ENCODE measurements at places on chromosomes 4 and X. TPM values are rescaled to one million over a fixed set of nuclear protein-coding genes. Genes with fewer than 3 reads are reported as not detected.

MAD2L1 gene
- 5.7 TPM for total RNA-seq

LEF1 gene
- total RNA-seq = 7.1 TPM

LAP3 gene
- total RNA-seq = 34.4 TPM

EVC2 gene
- 1.2 TPM for total RNA-seq

GPRASP2 gene
- 77.2 TPM for total RNA-seq

VCX3B gene
- total RNA-seq = not detected

F8A2 gene
- not detected for total RNA-seq

FRMD7 gene
- 0.49 TPM for total RNA-seq

NUP62CL gene
- 0.74 TPM for total RNA-seq

DGKK gene
- total RNA-seq = 0.49 TPM

DRP2 gene
- 4.7 TPM for total RNA-seq

INPP4B gene
- 4.7 TPM for total RNA-seq

MAGEC2 gene
- not detected for total RNA-seq

ZCCHC12 gene
- total RNA-seq = 46.2 TPM

ZNF827 gene
- 22.6 TPM for total RNA-seq

UNC5C gene
- total RNA-seq = 14.0 TPM

PAGE5 gene
- total RNA-seq = not detected

HSPA4L gene
- total RNA-seq = 7.9 TPM

LRP2BP gene
- total RNA-seq = 4.2 TPM

FAT1 gene
- total RNA-seq = 32.7 TPM

ZC4H2 gene
- 12.8 TPM for total RNA-seq

CLNK gene
- not detected for total RNA-seq

TMSB15C gene
- 35.7 TPM for total RNA-seq

MAP7D2 gene
- total RNA-seq = 9.3 TPM

CSAG1 gene
- total RNA-seq = not detected

SPANXN3 gene
- not detected for total RNA-seq

TLR1 gene
- total RNA-seq = 8.9 TPM

TENM3 gene
- 71.5 TPM for total RNA-seq

TMEM144 gene
- 1.2 TPM for total RNA-seq

CYBB gene
- 4.2 TPM for total RNA-seq

EDA gene
- 3.7 TPM for total RNA-seq

MAGEB17 gene
- 0.25 TPM for total RNA-seq

CT45A7 gene
- not detected for total RNA-seq

LUZP4 gene
- total RNA-seq = not detected

TBC1D25 gene
- total RNA-seq = 11.3 TPM

OPHN1 gene
- 34.7 TPM for total RNA-seq

EDNRA gene
- total RNA-seq = 5.4 TPM

LANCL3 gene
- 1.5 TPM for total RNA-seq

NAP1L2 gene
- total RNA-seq = 29.7 TPM

TMPRSS11A gene
- not detected for total RNA-seq

ABCG2 gene
- 15.5 TPM for total RNA-seq

DCAF12L2 gene
- 5.2 TPM for total RNA-seq

Data from temporal lobe (tissue), 4 donors.